ENCODE measurements at places on chromosomes 7 and 10.
A peak's percentile ranks its signal among the peaks of the same experiment; 100 is the strongest.

- no peak for DNase-seq
Observed at GRCh38 chr10:103671126-103671895, 177.8 kb downstream of the NEURL1 start.

GRCh38 chr7:8133188-8133848 is 128.6 kb downstream of the ICA1 start:
- DNase-seq, result no peak

DNA sequence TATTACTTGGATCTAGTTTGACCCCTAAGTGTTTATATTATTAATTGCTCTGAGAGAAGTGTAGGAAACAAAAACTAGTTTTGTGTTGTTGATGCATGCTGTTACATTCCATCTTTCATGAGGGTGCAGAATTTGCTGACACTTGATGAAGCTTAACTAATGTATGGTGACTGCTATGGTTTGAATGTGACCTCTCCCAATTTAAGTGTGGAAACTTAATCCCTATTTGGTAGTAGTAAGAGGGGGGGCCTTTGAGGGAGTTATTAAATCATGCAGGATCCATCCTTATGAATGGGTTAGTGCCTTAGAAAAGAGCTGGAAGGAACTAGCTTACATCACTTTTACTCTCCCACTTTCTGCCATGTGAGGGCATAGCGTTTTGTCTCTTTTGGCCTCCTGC is 142.5 kb downstream of the PCLO start:
- no peak for DNase-seq

DNA sequence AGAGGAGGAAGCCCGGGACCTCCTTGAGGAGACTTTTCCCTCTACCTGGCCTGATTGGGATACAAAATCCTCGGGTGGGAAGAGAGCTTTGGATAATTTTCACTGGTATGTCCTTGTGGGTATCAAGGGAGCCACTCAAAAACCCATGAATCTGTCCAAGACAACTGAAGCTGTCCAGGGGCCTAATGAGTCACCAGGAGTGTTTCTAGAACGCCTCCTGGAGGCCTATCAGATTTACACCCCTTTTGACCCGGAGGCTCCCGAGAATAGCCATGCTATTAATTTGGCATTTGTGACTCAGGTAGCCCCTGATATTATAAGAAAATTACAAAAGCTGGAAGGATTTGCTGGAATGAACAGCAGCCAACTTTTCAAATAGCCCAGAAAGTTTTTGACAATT is 38.6 kb downstream of the ZNF25 start:
- DNase-seq, result no peak

- DNase-seq, result no peak
Observed at GRCh38 chr7:18597754-18598153, 102.2 kb downstream of the HDAC9 start.

- DNase-seq, result no peak
Observed at GRCh38 chr7:112350585-112350984, 99.7 kb upstream of the IFRD1 start.

GRCh38 chr10:27252267-27253000 is 11.8 kb upstream of the ACBD5 start:
- DNase-seq, result no peak

GRCh38 chr10:84727398-84727797 is 399.0 kb downstream of the CCSER2 start:
- DNase-seq, result no peak

DNA sequence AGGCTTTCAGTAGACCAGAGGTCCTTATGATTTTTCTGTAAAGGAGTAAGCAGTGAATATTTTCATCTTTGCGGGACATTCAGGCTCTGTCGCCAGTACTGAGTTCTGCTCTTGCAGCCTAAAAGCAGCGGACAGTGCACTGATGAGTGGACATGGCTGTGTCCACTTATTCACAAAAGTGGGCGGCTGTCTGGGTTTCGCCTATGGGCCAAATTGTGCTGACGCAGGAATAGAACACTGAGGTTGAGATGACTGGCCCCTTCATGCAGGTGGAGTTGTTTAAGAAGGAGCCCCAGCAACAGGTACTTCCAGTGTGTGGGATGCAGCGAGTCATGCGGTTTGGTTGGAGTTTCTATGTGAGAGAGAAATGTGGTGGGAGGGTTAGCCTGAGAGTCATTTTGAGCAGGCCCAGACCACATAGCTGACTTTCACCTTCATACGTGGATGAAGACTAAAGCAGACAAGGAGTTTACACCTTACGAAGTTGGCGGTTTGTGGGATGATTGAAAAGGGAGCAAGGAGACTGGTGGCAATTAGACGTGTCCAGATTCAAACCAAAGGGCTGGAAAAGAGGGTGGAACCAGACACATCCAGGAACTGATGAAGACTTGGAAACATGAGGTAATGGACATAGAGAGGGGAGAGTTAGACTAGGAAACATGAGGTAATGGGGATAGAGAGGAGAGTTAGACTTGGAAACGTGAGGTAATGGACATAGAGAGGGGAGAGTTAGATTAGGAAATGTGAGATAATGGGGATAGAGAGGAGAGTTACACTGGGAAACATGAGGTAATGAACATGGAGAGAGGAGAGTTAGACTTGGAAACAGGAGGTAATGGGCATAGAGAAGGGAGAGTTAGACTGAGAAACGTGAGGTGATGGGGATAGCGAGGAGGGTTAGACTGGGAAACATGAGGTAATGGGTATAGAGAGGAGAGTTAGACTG is 38.2 kb downstream of the WDR37 start:
- no peak for DNase-seq

DNA sequence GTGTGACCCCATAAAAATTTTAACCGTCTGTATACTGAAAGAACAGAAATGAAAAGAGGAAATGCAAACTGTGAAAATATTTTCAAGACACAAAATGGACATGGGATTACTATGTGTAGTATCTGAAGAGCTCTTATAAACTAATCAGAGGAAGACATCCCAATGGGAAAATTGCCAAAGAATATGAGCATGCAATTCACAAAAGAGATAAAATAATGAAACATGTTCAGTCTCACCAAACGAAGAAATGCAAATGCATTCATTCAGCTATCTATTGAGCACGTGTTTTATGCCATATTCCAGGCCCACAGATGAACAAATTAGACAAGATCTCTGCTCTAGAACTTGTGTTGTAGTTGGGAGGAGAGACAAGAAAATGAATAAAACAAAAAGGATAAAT is 63.2 kb downstream of the NHLRC2 start:
- no peak for DNase-seq

DNA sequence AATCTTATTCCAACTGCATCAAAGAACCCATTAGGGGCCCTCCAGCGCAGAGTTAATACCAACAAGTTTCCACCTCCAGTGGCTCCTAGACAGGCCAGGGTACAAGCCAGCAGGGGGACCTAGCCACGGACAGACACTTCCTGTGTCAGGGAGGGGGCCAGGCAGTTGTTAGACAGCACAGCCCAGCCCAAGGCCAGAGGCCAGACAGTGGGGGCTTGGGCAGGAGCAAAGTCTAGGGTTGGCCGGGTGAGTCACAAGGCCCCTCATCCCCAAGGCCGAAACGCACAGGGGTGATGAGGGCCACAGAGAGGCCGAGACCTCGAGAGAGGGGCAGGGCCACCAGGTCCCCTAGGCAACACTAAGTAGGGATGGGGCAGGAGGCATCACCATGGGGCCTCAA is 19.3 kb upstream of the OPTN start:
- DNase-seq, result no peak

DNA sequence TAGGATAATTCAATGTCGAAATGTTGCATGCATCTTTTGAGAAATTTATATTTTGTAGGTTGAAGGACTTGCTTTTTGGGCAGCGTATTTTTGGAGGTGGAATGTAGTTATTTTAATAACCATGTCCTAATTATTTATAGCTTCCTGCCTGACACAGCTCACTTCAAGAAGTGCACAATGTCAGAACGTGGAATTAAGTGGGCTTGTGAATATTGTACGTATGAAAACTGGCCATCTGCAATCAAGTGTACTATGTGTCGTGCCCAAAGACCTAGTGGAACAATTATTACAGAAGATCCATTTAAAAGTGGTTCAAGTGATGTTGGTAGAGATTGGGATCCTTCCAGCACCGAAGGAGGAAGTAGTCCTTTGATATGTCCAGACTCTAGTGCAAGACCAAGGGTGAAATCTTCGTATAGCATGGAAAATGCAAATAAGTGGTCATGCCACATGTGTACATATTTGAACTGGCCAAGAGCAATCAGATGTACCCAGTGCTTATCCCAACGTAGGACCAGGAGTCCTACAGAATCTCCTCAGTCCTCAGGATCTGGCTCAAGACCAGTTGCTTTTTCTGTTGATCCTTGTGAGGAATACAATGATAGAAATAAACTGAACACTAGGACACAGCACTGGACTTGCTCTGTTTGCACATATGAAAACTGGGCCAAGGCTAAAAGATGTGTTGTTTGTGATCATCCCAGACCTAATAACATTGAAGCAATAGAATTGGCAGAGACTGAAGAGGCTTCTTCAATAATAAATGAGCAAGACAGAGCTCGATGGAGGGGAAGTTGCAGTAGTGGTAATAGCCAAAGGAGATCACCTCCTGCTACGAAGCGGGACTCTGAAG is 620 bp downstream of the ZRANB1 start:
- DNase-seq, result no peak

DNA sequence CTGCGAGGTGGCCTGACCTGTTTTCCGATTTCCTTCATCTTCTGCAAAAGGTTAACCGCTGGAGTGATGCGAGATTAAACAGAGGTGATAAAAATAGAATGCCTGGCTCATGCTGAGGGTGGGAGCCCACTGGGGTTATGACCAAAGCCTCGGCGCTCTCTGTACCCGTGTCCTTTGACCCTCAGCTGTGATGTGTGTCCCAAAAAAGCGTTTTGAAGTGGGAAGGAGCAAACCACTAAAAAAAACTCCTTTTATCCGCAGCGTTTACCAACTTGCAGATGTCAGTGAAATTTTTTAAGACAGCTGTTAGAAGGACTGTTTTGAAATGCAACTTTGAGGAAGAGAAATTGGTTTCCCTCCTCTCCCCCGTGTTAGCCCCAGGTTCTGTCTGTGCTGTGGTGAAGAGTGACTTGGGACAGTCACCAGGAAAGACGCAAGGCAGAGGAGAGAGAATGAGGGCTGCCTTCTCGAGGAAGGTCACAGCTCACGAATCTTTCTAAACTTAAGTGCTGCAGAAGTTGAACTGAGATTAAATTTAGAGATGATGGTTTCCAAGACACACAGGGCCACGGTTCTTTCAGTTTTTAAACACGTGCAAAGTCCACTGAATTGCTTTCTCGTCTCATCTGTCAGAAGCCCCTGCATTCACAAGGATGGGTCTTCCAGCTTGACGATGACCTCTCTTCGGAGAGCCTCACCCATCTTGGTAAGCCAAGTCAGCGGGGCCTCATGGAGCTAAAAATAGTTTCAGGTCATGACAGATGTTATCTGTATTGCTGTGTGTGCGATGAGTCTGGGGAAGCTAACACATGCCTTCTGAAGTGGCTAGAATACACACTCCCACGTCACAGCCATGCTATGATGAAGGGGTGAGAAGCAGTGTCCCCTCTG is 27.6 kb downstream of the AMZ1 start:
- DNase-seq, result no peak

GRCh38 chr7:47605816-47606575 is 24.1 kb upstream of the TNS3 start:
- no peak for DNase-seq

DNA sequence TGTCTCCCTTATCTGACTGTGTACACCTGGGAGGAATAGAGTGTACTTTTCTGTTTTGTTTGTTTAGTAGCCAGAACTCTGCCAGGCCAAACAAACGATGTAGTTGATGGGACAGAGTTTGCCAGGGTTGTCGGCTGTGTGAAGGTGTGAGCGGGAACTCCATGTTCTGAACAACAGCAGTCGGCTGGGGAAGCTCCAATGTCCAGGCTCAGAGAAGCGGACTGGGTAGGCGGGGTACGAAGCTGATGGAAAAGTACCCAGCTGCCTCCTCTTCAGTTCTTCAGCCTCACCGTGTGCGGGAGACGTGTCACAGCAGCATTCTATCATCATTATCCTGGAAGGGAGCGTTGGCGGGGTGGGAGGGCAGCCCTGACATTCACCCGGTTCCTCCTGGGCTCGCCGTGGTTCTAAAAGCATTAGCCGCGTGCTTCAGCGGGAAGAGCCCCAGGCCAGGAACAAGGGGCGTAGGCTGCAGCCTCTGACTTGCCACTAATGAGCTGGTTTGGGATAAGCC is 52.9 kb downstream of the PFKFB3 start:
- DNase-seq, result no peak

- peak; percentile 56 for DNase-seq
Observed at GRCh38 chr10:49138361-49138891, 4.6 kb upstream of the FAM170B start.

DNA sequence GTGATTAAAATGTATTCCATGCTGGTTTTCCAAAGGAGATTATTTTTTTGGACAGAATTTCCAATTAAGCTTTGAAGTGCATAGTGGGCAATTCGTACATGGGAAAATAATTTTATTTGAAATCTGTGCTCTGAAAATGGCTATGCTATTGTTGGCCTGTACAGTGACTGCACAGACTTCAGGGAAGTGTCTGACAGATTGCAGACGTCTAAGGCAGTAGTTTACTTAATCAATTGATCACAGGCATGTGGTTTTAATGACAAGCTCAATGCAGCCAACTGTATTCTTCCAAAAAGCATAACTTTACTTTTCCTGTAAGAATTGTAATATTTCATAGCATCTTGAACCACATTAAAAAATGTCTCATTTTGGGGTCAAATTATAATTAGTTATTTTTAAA is 102.0 kb downstream of the SEMA3C start:
- no peak for DNase-seq

DNA sequence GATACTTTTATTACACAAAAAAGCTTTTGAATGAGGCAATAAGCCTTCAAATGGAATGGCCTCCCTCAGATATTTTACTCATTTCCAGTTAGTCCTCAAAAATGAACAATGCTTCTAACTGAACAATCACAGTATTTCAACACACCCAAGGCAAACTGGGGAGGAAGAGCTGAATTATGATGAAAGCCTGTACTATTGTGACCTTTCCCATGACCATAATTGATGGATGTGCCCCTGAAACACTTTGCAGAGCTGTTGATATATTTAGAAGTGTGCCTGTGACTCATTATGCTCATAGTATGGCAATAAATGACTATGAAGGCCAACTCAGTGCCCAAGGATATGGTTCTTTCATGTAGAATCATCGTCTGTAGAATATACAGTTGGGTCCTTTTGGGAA is 248.1 kb downstream of the AHR start:
- no peak for DNase-seq

- no peak for DNase-seq
Observed at GRCh38 chr7:43351683-43352082, 231.2 kb upstream of the STK17A start.

- DNase-seq, result no peak
Observed at GRCh38 chr10:67772894-67773511, 65.0 kb downstream of the DNAJC12 start.

DNA sequence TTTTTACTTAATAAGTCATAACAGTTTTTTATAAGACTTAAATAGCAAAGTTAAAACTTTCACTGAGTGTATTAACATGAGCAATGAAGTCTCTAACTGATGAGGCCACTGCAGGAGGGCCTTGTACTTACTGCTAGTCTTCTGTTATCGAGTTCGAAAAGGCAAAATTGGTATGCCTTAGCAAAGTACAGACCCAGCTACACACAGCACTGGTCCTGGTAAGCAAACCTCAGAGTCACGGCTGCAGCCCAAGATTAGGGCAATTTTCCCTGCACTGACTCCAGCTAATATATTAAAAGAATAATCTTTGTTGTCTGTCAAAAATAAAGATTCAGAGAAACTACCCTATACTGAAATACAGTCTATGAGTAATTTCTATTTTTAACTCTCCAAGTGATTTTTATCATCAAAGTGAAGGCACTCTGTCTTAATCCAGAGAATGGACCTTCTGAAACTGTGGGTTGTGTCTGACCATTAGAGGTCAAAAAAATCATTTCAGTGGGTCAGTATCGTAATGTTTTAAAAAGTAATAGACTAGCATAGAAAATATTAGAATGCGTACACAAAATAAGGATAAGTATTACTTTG is 85.7 kb downstream of the HBP1 start:
- no peak for DNase-seq
